ENCODE measurements at places on chromosomes 4 and X.

GRCh38 chr4:118866442-118866841 is 22.2 kb upstream of the SYNPO2 start:
- DNase-seq: no peak

DNA sequence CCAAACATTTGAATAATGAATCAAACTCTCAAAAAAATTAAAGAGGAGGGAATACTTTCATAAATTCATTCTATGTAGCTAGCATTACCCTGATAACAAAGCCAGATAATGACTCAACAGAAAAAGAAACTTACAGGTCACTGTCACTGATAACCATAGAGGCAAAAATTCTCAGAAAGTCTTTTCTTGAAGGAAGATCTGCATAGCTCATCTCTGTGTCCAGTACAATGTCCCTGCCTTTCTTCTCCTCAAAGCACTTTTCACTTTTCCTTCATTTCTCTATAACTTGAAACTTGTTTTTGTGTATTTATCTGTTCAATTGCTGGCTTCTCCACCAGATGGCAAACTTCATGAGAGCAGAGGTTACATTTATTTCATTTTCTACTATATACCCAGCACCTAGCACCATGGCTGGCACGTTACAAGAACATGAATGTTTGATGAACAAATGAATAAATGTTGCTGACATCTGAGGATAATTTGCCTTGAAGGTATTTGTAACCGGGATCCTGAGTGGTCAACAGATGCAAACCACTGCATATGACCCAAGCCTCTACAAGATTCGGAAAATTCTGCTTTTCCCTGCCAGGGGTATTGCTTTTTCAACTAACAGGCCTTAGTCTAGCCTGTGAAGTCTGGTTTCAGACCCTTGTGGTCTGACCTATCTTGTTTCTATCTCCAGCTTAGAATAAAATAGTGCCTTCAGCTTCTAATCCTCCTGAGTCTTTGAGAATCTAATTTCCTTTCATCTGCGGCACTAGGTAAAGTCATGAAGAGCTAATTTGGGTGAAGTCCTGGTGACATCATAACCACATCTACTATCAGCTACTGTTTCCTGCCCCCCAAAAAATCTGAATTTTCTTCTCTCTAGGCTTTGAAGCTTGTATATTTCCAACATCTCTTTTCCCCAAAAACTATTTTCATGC is 52.5 kb upstream of the ANTXR2 start:
- DNase-seq: peak; percentile 29

GRCh38 chr4:169147191-169147590 is 123.6 kb downstream of the SH3RF1 start:
- DNase-seq: no peak

DNA sequence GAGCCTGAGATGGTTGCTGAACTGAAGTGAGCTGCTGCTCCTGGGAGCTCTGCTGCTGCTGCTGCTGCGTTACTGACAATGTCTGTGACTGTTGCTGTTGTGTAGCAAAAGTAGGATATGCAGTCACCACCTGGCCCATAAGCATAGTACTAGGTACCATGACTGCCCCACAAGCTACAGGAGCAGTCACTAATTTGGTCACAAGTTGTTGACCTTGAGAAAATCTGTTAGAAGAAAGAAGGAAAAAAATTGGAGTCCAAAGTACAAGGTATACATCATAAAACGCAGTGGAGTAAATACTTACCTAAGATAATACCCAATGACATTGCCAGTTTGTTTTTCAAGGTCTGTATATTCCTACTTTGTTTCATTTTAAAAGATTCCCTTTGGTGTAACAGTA is 42.6 kb downstream of the TMEM165 start:
- no peak for DNase-seq

Measured in smooth muscle cell of the brain vasculature (primary cell).